ENCODE measurements at places on chromosomes 13 and 19.

DNA sequence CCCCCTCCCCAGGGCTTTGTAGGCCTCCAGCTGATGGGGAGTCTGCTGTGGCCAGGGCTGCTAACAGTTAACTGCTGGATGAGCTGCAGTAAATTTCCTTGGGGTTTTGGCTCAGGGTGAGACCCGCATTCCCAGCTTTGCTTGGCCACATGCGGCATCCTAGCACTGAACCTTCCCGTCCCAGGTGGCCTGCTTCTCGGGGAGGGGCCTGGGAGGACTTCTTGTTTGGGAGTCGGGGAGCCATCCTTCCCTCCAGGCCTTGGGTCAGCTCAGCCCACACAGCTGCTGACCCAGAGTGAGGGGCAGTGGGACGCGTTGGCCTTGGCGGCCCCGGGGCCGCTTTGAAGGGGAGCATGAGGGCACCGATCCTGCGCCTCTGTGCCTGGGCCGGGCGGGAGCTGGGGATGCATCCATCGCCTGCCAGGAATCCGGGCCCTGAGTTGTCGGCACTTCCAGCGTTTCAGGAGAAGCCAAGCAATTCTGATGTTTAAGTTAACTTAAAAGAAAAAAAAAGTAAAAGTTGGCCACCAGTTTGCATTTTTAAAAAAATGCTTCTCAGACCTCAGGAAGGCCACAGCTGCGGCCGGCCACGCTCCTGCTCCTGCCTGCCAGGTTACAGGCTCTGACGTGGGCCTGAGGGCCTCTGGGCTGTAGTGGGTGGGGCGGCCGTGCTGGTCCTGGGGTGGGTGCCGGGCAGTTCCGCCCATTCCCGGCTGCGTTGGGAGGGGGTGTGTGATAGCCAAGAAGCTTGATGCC, 27.7 kb downstream of the CRTC1 start:
- DNase-seq = no peak

GRCh38 chr19:927351-927779, 1.5 kb downstream of the ARID3A start:
- peak; percentile 44 for DNase-seq

GRCh38 chr19:45887200-45887710, 1.3 kb upstream of the IRF2BP1 start:
- no peak for DNase-seq

DNA sequence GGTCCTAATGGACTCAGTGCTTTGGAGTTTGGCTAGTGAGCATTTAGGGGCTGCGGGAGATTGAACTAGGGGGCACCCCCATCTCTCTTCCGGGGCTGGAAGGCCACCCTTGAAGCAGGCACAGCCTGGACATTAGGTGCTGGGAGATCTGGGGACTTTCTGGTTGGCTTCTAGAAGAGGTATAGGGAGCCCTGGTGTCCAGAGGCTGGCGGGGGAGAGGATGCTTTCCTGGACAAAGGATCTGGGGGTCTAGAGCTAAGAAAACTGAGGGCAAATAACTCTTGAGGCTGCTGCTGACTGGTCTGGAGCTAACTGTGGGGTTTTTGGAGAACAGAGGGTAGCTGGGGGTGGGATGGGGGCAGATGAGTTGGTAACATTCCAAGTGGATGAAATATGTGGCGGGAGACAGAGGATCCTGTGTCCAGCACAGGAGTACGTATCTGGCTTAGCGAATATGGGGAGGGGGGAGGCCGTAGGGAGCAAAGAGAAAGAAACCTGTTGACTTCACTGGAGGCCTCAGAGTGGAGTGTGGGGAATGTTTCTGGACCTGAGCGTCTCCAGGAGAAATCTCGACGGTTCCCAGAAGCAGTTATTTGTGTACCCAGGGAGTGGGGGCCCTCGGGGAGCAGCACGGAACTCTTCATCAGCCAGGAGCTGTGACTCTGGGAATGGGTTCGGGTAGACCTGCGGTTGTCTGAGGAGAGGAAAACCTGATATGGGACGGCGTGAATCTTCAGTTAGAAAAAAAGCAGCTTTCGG, 1.4 kb downstream of the HNRNPUL1 start:
- DNase-seq = peak; percentile 57

GRCh38 chr19:49132974-49133609, 13.7 kb downstream of the PPFIA3 start:
- peak; percentile 78 for DNase-seq

GRCh38 chr13:74886502-74886901, 595.5 kb downstream of the TBC1D4 start:
- no peak for DNase-seq

DNA sequence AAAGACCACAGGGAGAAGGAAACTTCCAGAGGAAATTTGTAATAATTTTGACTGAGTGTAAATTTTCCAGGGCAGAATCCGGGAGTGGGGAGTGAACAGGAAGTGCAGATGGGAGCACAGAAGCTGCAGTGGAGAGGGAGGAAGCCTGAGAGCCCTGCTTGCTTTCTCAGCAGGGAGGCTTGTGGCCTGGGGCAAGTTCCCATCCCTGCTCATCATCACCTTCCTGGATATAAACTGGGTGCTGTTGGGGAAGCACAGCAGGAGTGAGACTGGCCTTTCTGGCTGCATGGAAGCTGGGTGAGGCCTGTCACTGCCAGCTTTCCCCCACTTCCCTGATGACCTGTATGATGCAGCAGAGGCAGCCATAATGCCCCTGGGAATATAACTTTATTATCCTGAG, 532.9 kb downstream of the SLITRK6 start:
- DNase-seq = peak; percentile 73

- no peak for DNase-seq
These were observed 50.3 kb upstream of the GPI start for GRCh38 chr19:34314437-34315313.

DNA sequence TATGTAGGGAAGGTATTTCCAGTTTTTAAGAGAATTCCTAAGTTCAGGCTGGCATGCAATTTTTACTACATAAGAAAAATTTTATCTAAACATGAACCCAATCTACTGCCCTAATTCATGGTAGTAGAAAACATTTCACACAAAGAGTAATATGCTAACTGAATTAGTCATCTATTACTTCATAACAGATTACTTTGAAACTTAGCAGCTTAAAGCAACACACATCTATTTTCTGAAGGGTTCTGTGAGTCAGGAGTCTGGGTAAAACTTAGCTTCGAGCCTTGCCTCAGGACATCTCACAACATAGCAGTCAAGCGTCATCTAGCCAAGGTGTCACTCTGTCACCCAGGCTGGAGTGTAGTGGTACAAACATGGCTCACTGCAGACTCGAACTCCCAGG, 537.5 kb downstream of the DCT start:
- no peak for DNase-seq

- DNase-seq = no peak
These were observed 185.2 kb downstream of the KLF12 start for GRCh38 chr13:73948848-73949529.

- DNase-seq = no peak
These were observed 2.5 kb downstream of the LCP1 start for GRCh38 chr13:46179491-46179908.

DNA sequence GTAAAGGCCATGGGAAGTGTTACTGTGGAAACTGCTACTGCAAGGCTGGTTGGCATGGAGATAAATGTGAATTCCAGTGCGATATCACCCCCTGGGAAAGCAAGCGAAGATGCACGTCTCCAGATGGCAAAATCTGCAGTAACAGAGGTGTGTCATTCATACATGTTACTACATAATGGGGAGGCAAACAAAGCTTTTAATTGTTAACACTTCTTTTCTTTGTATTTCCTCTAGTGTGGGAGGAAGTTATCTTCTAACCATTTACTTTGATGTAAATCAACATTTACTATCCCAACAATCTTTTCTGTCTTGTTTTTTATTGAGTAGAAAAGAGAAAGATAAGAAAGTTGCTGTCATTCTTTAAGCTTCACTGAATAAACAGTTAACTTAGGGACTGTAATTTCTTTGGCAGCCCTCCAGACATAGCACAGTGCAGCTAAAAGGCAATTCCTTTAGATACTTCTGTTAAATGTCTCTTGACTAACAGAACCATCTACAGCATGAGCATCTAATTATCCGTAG, 126.9 kb downstream of the ITGBL1 start:
- DNase-seq = peak; percentile 93

DNA sequence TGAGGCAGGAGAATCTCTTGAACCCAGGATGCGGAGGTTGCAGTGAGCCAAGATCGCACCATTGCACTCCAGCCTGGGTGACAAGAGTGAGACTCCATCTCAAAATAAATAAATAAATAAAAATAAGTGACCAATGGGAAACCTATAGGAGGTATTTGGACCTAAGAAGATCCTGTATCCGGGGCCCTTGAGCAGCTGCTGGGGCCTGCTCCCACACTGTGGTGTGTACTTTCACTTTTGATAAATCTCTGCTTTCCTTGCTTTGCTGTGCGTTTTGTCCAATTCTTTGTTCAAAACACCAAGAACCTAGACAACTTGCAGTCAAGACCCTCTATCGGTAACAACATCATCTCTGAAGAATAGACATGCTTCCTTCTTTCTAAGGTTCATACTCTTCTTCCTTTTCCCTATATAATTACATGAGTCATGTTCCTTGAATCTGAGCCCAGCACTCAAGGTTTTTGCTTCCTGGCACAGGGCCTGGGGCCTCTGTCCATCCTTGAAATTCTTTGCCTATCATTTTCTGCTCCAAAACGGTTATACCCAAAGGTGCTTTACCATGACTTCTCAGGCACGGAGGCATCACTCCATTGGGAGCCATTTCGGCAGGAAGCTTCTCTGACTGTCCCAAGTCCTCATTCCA, 14.2 kb upstream of the PNMA8C start:
- no peak for DNase-seq

DNA sequence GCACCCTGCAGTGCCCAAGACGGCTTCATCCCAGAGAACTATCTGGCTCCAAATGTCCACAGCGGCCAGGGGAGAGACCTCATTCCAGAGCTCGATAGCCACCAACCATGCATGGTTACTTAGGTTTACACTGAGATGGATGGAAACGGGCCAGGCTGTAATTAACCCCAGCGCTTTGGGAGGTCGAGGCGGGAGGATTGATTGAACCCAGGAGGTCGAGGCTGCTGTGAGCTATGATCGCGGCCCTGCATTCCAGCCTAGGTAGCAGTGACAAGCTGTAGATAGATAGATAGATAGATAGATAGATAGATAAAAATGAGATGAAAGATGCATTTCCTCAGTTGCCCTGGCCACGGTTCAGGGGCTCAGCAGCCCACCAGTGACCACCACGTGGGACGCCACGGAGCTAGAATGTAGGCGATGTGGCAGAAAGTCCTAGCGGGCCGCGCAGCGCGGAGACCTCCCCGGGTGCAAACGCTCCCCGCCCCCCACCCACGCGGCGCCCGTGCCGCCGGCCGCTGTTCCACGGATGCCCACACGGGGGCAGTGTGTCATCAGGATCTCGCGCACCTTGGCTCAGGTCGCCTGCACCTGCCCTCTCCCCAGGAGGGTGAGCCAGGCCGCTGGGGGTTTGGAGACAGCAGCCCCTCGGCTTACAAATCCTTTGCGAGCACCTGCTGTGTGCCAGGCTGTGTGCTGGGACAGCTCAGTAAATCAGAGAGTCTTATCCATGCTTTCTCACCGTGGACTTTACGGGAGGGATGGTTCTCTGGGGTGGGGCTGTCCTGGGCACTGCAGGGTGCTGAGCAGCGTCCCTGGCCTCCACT, 13.5 kb upstream of the TLE5 start:
- DNase-seq = peak; percentile 88

DNA sequence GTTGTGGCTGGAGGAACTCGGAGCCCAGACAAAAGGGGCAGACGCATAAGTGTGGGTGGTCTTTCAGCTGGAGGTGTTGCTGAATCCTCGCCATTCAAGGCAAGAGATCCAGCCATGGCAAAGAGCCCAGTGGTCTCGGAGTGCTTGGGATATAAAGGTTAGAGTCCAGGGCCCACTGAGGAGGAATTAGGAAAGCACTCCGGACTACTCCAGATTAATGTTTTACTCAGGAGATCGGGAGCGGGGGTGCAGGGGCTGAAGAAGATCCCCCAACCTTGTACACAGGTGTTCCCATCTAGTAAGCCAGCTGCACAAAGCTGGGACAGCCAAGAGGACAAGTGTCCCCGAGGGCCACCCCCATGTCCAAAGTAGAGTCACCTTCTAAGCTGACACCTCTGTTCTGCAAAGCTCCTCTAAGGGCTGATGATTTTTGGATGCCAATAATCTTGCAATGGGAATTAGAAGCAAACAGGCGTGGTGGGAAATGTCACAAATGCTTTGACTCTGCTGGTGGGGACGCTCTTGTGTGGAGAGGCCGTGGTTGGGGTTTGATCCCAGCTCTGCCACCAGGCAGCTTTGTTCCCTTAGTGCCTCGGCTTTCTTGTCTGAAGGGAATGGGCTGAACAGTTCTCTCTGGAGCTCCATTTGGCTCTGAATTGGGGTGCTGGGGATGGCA, 194.3 kb upstream of the SOX1 start:
- no peak for DNase-seq

- DNase-seq = no peak
These were observed 4.9 kb downstream of the TSSK6 start for GRCh38 chr19:19510432-19510831.

- no peak for DNase-seq
These were observed 270.9 kb upstream of the NBEA start for GRCh38 chr13:34671137-34671536.

GRCh38 chr13:104823071-104823470, 1712.4 kb downstream of the EFNB2 start:
- DNase-seq = no peak

GRCh38 chr13:88701551-88701950, 1030.4 kb downstream of the SLITRK5 start:
- DNase-seq = no peak

DNA sequence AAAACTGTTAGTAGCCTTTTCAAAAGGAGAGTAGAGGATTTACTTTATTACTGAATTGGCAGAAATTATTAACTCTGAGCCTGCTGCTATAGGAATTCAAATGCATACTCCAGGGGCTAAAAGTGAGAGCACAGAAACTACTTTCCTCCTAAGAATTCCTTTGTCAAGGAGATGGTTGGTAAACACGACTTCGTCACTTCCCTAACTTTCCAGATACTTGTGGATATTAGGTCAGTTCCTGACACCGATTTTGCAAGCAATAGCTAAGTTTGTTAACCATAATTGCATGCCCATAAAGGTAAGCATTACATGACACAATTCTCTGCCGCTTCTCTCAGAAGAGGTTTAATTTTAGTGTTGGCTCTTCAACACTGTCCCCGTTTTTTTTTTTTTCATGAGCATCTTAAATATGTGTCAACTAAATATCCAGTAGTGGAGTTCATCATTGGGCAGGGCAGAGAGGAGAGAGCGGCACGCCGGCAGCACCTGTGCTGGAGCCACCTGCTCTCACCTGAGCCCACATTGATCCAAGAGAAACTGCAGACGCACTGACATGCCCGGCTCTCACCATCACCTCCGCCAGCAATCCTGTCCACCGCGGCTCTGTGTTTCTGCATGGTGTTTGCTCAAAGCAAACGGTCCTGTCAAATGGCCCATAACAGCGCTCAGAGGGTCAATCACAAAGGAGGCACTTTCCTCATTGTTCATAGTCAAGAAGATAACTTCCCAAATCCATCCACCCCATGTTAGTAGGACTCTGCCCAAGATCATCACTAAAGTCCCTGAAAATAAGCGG, 2.6 kb downstream of the MED26 start:
- DNase-seq = no peak
